ENCODE measurements at places on chromosomes 3 and 15. TPM values are rescaled to one million over a fixed set of nuclear protein-coding genes. Genes with fewer than 3 reads are reported as not detected.
A peak's percentile ranks its signal among the peaks of the same experiment; 100 is the strongest.

- no peaks in the 10 kb centered on the region for H3K27me3 ChIP-seq
- DNase-seq, result no peak
- H3K4me3 ChIP-seq, result no peak overlapping the region
- H3K36me3 ChIP-seq, result no peaks in the 10 kb centered on the region
- H3K4me1 ChIP-seq, result peaks cover 26% of the 10 kb centered on the region
Measured at GRCh38 chr3:14989943-14990779, 42.8 kb downstream of the NR2C2 start.

- H3K4me1 ChIP-seq, result no peaks in the 10 kb centered on the region
- peaks cover 67% of the 10 kb centered on the region for H3K36me3 ChIP-seq
- no peaks in the 10 kb centered on the region for H3K27me3 ChIP-seq
- no peak overlapping the region for H3K27ac ChIP-seq
Measured at GRCh38 chr3:25775936-25776335, 7.3 kb downstream of the NGLY1 start.

DNA sequence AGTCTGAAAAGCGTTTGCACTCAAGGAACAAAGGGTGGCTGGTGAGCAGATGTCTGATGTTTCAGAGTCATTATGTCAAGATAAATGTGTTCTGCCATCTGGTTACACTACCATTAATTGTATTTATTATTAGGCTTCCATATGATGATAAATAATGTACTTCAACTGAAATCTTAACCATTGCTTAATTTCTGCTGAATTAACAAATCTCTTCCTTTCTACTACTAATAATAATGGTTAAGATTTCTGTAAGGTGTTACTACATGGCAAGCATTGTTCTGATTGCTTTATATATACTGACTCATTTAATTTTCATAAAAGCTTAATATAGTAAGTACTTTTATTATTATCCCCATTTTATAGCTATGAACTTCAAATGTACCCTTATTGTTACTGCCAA, 68.4 kb upstream of the GALNT15 start:
- no peaks in the 10 kb centered on the region for H3K36me3 ChIP-seq
- no peaks in the 10 kb centered on the region for H3K4me1 ChIP-seq
- no peaks in the 10 kb centered on the region for H3K27me3 ChIP-seq
- H3K27ac ChIP-seq, result no peak overlapping the region
- no peak overlapping the region for H3K4me3 ChIP-seq

- no peak overlapping the region for H3K27ac ChIP-seq
- H3K36me3 ChIP-seq, result no peaks in the 10 kb centered on the region
- H3K4me1 ChIP-seq, result peaks cover 43% of the 10 kb centered on the region
Measured at GRCh38 chr3:64494526-64494925, 193.3 kb downstream of the ADAMTS9 start.

DNA sequence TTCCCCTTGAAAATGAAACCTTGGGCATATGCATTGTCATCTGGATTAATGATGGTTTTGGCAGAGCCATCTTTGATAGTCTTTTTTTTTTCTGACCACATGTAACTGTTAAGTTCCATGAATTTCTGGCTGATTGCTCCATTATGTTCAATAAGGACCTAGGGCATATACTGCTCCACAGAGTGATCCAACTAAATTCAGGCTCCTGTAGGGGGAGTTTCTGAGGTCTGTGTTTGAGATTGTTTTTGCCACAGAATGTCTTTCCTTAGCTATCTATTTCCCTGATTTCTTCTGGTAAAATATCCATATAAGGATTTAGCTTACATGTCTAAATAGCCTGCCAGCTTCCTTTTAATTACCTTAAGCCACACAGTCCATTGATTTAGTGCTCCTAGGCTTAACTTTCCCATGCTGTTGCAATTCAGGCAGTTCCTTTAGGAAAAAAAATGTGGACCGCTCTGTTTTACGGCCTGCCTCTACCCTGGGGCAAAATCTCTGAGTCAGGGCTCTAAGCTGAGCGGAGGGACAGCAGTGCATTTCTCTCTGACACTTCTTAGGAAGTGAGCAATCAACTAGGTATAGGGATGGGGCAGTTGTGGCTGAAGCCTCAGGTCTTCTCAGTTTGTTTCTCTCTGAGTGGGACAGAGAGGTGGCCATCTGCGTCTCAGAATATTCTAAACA, 796.2 kb downstream of the NR2F2 start:
- H3K4me3 ChIP-seq, result no peak overlapping the region
- no peak overlapping the region for H3K27ac ChIP-seq
- H3K36me3 ChIP-seq, result no peaks in the 10 kb centered on the region
- H3K4me1 ChIP-seq, result no peaks in the 10 kb centered on the region
- DNase-seq, result no peak
- no peaks in the 10 kb centered on the region for H3K27me3 ChIP-seq

- DNase-seq, result no peak
- no peaks in the 10 kb centered on the region for H3K4me1 ChIP-seq
- no peaks in the 10 kb centered on the region for H3K36me3 ChIP-seq
- H3K4me3 ChIP-seq, result no peak overlapping the region
Measured at GRCh38 chr15:85886309-85886811, 91.6 kb upstream of the KLHL25 start.

- H3K4me1 ChIP-seq, result peaks cover 8% of the 10 kb centered on the region
- no peak overlapping the region for H3K4me3 ChIP-seq
- H3K36me3 ChIP-seq, result no peaks in the 10 kb centered on the region
- DNase-seq, result peak; percentile 43
- peaks cover 7% of the 10 kb centered on the region for H3K27me3 ChIP-seq
Measured at GRCh38 chr3:33717616-33717865, 513 bp downstream of the CLASP2 start.

- peaks cover 28% of the 10 kb centered on the region for H3K4me1 ChIP-seq
- no peak for DNase-seq
- H3K36me3 ChIP-seq, result no peaks in the 10 kb centered on the region
- peaks cover 11% of the 10 kb centered on the region for H3K27me3 ChIP-seq
- H3K4me3 ChIP-seq, result no peak overlapping the region
Measured at GRCh38 chr3:101200461-101200860, 119.9 kb downstream of the IMPG2 start.

FSIP1 gene
- 2.5 TPM for total RNA-seq

STRIT1 gene
- not detected for total RNA-seq

PLSCR5 gene
- not detected for total RNA-seq
